Esophagus mucosa (tissue), 1 donor: ENCODE measurements at places on chromosomes 16 and 17.

GRCh38 chr17:79645777-79646088 lies 34.9 kb upstream of the RBFOX3 start:
- ATAC-seq: no peak

DNA sequence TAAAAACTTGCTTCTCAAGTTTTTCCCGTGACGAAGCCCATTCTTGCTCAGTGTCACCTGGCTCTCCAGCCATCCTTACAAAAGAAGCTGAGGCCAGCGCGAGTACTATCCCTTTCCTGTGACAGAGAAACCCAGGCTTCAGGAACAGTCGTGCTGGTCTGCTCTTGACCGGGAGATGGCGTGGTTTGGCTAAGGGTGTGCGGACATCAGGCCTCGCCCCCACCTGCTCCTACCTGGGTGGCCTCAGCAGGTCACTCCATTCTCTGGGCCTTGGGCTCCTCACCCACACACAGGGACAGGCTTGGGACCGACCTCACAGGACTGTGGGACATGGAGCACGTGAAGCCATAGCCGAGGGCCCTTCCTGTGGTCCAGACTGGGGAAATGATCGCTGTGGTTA lies 75.2 kb upstream of the CIBAR2 start:
- no peak for ATAC-seq

DNA sequence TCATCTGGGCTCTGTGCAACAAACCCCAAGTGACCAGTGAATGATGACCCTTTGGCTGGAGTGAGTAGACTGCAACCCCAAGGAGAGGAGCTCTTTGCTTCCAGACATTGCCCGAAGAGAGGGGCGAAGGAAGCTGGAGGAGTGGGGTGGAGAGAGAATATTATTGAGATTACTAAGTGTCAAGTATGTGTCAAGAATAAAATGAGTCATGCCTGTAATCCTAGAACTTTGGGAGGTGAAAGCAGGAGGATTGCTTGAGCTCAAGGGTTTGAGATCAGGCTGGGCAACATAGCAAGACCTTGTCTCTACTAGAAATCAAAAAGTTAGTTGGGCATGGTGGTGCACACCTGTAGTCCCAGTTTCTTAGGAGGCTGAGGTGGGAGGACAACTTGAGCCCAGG lies 142.0 kb upstream of the CCL2 start:
- peak; percentile 35 for ATAC-seq

DNA sequence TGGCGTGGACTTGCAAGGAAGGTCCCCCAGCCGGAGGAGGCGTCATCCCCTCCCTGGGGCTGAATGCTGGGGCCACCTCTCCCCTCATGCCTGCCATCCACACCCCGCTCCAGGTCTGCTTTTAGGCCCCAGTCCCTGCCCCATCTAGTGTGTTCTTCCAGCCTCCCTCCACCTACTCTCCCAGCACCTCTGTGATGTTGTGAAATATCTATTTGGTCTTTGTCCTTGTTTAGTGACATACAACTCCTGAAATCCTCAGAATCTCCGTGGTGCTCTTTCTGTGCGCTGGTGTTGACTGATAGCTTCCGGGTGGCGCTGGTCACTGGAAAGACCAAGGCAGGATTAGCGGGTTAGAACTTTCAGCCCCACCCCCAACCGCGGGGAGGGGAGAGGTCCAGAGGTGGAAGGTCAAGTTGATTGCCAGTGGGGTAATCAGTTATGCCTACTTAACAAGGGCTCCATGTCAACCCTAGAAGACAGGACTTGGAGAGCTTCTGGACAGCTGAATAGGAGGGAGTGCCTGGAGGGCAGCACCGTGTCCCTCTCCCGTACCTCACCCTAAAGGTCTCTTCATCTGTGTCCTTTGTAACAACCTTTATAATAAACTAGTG lies 10.1 kb downstream of the TBC1D24 start:
- no peak for ATAC-seq

GRCh38 chr16:28321700-28322411 lies 29.5 kb downstream of the SBK1 start:
- ATAC-seq: peak; percentile 45

DNA sequence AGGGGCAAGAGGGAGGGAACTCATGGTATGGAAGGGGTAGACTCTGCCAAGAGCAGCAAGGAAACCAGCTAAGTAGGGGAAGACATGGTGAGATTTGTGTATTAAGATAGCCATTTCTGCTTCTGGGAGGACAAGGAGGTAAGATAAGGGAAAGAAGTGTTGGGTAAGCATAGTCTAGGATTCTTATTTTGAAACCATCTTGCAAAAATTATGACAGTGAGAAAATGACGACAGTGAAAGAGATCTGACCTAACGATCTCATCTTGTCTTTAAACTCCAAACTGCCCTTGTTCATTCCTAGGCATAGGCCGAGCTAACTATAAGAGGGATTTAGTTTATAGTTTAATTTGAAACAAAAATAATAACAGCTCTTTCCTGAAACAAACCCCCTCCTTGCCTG lies 5.6 kb upstream of the RBL2 start:
- ATAC-seq: no peak

DNA sequence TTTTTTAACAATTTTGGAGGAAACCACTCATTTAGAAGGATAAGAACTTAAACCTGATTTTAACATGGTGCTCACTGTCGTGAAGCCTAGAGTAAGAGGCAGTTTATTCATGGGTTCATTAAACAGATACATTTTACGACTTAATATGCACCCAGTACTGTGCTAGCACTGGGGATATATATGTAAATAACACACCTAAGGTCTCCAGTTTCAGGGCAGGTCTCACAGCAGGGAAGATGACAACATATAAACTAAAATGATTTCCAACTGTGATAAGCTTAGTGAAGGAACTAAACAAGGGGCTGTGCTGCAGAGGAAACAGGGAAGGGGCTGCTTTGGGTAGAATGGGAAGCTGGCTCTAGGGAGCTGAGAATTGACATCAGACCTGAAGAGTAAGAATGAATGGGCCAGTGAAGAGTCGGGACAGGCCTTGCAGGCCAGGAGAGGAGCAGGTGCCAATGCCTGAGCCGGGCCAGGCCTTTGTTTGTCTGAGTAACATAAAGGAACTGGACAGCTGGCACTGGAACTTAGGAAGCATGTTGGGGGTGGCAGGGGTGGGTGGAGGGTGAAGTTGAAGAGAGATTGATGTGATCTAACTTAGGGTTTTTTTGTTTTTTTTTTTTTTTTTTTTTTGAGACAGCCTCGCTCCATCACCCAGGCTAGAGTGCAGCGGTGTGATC lies 12.1 kb downstream of the NT5M start:
- no peak for ATAC-seq

- ATAC-seq: no peak
Measured at GRCh38 chr16:49049191-49049590, 232.4 kb downstream of the CBLN1 start.

DNA sequence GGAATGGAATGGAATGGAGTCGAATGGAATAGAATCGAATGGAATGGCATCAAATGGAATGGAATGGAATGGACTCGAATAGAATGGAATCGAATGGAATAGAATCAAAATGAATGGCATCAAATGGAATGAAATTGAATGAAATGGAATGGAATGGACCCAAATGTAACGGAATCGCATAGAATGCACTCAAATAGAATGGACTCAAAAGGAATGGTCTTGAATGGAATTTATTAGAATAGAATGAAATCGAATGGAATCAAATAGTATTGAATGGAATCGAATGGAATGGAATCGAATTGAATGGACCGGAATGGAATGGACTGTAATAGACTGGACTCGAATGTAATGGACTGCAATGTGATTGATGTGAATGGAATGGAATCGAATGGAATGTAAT lies 501.4 kb upstream of the WSB1 start:
- ATAC-seq: no peak

DNA sequence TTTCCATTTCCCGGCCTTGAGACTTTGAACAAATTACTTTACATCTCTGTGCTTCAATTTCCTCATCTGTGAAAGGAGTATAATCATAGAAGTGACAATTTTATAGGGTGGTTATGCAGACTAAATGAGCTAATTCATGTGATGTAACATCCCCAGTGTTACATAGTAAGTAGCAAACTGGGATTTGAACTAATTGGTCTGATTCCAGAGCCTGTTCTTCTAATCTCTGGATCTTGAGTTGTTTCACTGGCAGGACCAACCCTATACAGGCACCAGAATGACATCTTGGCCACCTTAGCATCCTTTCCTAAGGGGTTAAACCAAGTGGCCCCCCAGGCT lies 77.7 kb downstream of the AATF start:
- ATAC-seq: no peak

GRCh38 chr16:87828071-87828906 lies 41.0 kb downstream of the SLC7A5 start:
- peak; percentile 57 for ATAC-seq

DNA sequence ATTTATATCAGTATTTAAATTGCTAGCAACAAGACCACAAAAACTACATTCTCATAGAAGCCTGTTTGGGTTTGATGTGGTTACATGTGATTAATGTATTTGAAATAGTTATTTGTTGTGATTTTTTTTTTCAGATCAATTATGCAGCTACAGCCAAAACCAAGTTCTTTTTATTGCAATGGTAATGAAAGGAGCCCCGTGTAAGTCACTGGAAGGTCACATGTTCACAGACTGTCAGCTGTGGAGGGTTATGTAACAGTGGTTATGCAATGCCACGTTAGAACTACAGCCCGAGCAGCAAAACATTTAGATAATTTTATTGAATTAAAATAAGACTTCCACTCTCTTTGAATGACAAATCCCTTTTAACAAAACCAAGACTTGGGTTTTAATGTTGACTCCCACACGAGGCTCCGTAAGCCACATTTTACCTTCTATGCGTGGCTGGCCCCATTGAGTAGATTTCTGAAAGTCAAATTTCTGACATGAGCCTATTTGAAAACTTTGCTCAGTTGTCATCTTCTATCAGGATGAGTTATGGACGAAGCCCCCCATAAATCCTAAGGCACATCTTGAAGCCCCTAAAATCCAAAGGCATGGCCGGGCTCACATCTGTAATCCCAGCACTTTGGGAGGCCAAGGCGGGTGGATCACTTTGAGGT lies 41.8 kb upstream of the SEC14L1 start:
- peak; percentile 52 for ATAC-seq

DNA sequence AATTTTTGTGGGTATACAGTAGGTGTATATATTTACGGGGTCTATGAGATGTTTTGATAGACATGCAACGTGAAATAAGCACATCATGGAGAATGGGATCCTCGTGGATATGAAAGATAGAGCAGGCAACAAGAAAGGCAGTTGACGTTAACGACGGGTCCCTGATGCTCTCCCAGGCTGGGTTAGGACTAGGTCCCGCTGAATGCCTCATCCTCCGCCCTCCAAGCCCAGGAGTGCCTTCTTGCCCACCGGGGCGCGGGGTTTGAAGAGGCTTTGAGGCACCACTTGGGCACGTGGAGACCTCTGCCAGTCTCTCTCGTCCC lies 9.5 kb upstream of the ZFP90 start:
- ATAC-seq: peak; percentile 30

- ATAC-seq: peak; percentile 79
Measured at GRCh38 chr17:52027081-52027480, 131.4 kb downstream of the CA10 start.

- ATAC-seq: no peak
Measured at GRCh38 chr17:37096071-37096470, 147.3 kb downstream of the AATF start.

DNA sequence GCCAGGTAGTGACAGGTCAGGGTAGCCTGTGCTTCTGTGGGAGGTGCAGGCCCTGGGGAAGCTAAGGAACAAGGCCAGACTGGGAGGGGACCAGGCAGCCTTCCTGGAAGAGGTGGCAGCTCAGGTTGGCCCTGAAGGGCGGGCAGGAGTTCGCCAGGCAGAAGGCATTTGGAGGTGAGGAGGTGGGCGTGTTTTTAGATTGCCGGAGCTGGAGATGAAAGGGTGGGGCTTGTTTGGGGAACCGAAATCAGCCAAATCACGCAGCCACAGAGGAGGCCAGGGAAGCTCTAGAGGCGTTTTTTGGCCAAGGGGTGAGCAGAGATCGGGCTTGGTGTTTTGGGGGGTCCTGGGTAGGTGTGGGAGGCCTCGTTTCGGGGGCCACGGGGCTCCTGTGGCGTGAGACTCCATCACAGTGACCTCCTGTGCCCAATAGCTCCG lies 7.6 kb downstream of the ADCY7 start:
- ATAC-seq: peak; percentile 26

DNA sequence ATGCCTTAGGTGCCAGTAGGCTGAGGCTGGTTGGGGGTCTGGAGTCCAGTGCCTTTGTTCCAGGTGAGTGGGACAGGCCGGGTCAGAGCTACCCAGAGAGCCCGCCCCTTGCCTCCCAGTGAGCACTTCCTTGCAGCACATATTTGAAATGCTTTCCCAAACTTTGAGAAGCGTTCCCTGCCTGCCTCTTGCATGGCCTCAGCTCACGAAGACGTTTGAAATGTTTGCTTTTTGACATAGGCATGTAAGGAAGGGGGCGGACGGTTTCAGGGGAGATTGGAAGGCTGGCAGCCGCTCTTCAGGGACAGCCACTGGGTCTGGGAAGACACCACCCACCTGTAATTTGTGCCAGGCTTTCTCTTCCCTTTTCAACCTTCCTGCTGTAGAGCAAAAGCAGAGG lies 5.1 kb upstream of the FOXL1 start:
- no peak for ATAC-seq

DNA sequence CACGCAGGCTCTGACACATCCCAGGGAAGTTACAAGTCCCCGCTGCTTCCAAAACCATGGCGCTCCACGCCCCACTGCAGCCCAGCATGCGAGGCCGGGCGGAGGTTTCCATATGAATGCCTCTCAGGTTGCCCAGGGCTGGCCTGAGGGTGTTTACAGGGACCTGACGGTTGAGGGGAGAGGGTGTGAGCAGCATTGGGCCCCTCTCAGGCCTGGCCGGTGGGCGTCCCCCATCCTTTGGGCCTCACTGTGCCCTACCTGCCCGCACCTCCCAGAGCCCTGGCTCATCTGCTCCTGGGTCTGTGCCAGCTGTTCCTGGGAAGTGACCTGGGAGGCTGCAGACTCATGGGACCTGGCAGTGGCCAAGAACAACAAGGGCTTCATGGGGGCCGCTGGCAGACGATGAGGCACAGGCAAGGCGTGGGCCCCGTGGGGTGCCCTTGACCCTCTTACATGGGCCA lies 173.5 kb downstream of the C16orf95 start:
- no peak for ATAC-seq

- ATAC-seq: peak; percentile 13
Measured at GRCh38 chr16:85990861-85991301, 91.9 kb downstream of the IRF8 start.

GRCh38 chr17:40348562-40349476 lies 15.7 kb downstream of the GJD3 start:
- ATAC-seq: no peak

DNA sequence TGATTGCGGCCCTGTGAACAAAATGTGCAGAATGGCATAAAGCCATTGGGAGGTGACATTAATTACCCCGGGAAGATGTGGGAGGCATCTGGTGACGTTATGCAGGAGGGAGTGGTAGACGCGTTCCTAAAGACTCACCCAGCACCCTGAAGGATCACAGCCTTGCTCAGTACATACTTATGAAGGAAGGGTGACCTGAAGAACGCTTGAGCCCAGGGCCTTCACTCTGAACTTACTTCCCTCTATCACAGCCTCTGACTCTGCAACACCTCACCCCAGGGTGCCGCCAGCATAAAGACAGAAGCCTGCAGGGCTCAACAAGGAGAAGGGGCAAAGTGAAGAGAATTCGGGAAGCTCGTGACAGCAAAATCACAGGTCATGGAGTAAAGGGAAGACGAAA lies 9.4 kb downstream of the MFSD6L start:
- no peak for ATAC-seq
